Suppressor macrophage (primary cell): ENCODE measurements at places on chromosomes 2 and 18.
A peak's percentile ranks its signal among the peaks of the same experiment; 100 is the strongest.

DNA sequence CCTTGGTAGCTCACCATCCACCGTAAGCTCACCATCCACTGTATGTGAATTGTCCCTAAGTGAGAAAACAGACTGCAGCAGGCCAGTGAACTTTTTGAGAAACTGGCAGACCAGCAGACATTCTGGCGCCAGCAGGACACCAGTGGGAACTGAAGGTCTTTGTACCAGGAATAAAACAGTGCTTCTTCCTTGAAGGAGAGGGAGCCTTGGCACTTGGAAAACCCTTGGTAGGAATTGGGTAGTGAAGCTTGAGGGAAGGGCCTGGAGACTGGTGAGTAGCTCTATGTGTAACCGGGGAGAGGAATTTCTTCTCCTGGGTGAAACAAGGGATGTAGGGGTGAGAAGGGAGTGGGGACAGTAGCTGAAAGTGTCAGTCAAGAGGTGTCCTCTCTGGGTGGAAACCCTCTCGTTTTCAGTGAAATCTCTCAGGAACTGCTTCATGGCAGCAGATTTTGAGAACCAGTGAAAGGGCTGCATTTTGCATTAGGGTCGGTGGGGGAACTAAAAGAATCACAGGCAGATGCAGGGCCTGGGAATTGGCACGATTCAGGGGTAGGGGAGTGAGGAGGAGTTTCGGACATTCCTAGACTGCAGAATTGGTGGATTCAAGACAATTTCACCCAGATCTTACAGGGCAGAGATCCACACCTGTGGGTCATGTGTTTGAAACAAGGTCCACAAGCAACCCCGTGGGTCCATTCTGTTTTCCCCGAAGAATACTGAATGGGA, 131.5 kb upstream of the DLX2 start:
- DNase-seq = no peak

DNA sequence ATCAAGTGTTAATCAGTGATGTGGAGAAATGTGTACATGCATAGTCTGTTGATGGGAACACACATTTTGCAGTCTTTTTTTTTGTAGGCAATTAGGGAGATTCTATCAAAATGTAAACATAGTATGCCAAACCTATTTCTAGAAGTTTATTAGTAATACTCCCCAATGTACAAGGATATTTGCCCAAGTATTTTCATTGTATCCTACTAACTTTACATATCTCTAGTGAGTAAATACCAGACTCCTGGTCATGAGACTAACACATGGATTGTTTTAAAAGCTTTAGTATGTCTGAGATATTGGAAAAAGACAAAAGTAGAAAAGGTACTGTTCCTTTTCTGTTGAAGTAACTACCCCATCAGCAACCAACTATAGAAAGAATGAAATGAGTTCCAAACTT, 513.0 kb downstream of the PTPRM start:
- DNase-seq = no peak

- no peak for DNase-seq
These were observed 734.5 kb upstream of the ACVR2A start for GRCh38 chr2:147110317-147110716.

- DNase-seq = no peak
These were observed 18.5 kb upstream of the NPAS2 start for GRCh38 chr2:100801402-100801801.

DNA sequence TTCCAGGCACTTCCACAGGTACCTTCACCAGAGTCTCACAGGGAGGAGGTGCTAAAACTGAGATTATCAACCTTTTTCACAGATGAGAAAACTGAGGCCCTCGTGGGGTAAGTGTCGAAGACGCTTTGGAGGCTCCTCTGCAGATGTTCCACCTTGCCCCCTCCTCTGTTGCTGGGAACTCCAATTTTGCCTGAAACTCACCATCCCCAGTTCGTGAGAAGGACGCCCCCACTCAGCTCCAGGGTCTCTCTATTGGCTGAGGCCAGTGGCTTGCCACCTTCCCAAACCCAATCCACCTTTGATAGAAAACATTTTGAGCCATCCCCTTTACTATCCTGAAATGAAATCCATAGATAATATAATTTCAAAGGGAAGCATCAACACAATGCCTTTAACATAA, 109.1 kb downstream of the CYP26B1 start:
- no peak for DNase-seq

GRCh38 chr18:3409811-3410210, 40.2 kb upstream of the TGIF1 start:
- no peak for DNase-seq

DNA sequence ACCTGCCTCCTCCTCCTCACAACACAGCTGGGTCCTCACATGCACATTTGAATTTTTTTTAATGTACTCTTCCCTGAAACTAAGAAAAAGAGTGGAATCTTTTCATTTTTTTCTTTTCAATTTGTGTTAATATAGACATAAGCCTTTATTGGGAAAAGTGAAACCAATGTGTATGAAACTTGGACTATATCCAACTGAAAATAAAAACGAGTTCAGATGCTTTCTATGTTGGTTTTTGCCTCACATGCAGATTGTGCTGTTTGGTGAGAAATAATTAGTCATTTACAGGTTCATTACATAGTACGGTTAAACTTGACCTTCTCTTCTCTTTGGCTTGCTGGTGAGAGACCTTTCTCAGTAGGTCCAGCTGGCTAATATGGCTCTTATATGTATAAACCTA, 515.2 kb upstream of the FANCL start:
- no peak for DNase-seq

DNA sequence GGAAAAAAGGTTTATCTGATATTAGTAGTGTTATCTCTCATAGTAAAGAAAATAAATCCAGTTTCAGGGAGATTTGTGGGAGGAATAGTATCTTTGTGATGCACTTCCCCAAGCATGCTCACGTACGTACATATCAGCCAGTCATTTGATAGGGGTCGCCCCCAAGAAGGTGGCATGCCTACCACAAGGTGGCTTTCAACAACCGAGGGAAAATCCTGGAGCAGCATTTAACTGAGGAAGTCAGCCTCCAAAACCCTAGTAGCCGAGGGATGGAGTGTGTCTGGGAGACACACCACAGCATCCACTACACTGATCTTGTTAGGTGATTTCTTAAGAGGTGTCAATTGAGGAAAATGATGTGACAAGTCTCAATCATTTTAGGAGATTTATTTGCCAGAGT, 623.9 kb downstream of the NYAP2 start:
- DNase-seq = no peak

- no peak for DNase-seq
These were observed 256.9 kb downstream of the CDH19 start for GRCh38 chr18:66346833-66347588.

- no peak for DNase-seq
These were observed 202.2 kb upstream of the FBXO11 start for GRCh38 chr2:48108455-48108854.

GRCh38 chr2:31176742-31177141, 38.5 kb upstream of the GALNT14 start:
- DNase-seq = no peak

DNA sequence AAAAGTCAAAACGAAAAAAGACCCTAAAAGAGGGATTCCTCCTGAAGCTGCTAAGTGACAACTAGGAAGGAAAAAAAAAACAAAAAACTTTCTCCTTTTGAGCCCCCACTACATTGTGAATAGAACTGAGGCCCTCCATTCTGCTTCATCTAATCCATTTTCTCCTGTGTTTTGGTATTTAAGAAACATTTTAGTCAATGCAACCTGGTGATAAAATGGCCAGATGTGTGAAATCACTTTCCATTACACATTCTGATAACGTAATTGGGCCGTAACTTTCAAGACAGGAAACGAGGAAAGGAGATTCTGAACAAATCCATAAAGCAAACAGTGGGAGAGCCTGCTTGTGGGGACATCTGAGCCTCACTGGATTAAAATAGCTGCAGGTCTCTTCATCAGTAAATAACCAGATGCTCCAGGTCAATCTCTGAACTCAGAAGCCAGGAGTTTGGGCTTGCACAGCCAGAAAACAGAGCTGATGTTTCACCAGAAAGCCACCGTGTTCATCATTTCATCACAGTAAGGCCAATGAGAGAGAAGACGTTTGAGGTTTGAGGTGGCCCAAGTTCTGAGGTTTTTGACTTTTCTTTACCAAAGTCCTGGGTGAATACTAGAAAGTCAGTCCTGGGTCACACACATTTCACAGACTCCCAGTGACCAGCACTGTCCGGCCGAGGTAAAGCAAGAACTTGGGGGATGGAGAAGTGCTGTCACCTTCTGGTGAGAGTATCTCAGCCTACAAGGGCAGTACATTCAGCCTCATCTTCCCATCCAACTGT, 47.8 kb downstream of the TGFA start:
- DNase-seq = no peak

DNA sequence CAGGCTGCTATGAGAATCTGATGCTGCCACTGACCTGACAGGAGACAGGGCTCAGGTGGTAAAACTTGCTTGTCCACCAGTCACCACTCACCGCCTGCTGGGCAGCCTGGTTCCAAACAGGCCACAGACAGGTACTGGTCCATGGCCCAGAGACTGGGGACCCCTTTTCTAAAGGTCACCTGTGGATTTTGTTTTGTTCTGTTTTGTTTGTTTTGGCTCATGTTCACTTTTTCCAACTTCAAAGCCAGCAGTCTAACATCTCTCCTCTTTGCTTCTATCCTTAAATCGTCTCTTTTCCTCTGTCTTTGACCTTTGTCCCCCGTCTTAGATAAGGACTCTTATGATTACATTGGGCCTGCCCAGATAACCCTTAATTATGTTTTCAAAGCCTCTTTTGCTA, 3.3 kb upstream of the CERKL start:
- DNase-seq = no peak

DNA sequence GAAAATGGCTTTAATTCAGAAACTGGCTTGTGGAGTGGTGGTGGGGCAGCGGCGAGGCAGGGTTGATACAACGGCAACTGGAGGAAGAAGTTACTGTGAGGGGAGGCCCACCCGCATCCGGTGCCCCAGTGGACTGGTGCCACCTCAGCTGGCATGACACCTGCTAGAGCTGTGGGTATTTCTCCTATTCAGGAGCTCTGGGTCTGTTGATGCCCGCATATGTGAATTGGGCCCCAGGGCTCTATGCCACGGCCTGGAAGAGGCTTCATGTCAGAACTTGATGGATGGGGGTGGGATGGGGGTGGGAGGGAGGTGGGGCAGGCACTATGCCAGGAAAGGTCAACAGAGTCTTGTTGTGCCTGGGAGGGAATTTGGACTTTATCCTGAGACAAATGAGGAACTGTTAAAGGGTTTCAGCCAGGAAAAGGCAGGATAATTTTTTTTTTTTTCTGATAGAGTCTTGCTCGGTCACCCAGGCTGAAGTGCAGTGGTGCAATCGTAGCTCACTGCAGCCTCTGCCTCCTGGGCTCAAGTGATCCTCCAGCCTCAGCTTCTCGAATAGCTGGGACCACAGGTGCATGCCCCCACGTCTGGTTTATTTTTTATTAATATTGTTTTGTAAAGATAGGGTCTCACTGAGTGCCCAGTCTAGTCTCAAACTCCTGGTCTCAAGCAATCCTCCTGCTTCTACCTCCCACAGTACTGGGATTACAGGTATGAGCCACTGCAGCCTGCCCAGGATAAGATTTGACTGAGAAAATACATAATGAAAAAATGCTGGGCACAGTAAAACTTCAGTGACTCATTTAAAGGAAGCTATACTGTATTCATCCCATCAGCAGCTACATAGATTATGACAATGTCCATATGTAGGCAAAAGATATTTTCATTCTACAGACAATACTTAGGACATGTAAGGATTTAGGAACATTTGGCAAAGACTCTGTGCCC, 52.6 kb downstream of the SH2D6 start:
- DNase-seq = peak; percentile 36

DNA sequence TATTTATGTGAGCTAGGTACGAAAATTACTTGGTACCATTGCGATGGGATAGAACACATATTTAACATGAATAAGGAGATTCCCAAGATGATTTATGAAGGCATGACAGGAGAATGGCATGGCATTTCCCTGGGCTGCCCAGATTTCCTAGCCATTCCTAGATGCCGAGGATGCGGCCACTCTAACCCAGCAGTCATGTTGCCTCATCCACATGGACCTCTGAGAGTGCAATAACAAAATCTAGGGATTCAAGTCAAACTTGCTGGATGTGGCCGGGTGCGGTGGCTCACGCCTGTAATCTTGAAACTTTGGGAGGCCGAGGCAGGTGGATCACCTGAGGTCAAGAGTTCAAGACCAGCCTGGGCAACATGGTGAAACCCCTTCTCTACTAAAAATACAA, 110.8 kb upstream of the ARL4C start:
- DNase-seq = no peak

DNA sequence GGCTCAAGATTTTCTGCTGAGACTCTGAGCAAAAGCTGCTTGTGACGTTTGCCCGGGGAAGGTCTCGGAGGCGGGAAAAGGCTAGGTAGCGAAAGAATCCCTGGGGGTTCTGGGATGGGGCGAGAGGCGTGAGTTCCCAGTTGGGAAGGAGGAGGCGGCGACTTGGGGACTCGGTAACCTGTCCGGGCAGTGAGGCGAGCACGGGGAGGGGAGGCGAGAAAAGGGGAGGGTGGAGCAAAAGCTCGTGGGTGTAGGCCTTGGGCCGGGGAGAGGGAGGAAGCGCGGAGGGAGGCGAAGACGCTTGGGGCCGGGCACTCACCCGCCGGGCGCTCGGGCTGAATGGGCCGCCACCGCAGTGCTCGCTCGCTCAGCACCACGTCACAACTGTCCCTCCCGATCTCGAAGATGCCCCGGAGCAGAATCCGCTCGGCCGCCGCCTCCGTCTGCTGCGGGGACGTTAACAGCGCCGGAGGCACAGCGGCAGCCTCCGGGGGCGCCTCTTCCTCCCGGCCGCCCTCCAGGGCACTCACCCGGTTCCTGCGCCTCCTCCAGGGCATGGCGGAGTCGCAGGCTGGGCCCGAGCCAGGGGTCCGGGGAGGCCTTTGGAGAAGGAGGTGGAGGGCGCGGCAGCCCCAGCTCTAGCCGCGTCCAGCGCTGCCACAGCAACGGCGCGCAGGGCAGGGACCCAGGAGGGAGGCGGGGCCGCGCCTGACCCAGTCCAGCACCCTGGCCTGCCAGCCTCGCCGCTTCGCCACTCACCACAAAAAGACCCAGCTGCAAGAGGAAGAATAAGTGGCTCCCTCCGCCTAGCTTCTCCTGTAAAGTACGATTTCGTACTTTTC, at the start of gene CERKL:
CERKL (minus strand) TSS at position 656 of the 842 bp plus-strand sequence; CDS start at position 557, 99 bp downstream.
- DNase-seq = peak; percentile 64

GRCh38 chr2:135951041-135951583, 34.3 kb downstream of the DARS1 start:
- no peak for DNase-seq

GRCh38 chr2:98470851-98471255, 26.2 kb downstream of the INPP4A start:
- no peak for DNase-seq
